ENCODE measurements at places on chromosomes 2 and 18.
A peak's percentile ranks its signal among the peaks of the same experiment; 100 is the strongest.

GRCh38 chr18:74768096-74768495 lies 170.4 kb downstream of the ZNF407 start:
- no peak for DNase-seq

- DNase-seq = no peak
Observed at GRCh38 chr2:51299370-51299769, 267.4 kb upstream of the NRXN1 start.

- peak; percentile 45 for DNase-seq
Observed at GRCh38 chr2:208025037-208025813, at the start of gene PLEKHM3. Gene PLEKHM3 (minus strand): TSS chr2:208025527. CDS start chr2:208001639, 23,888 bp downstream.

DNA sequence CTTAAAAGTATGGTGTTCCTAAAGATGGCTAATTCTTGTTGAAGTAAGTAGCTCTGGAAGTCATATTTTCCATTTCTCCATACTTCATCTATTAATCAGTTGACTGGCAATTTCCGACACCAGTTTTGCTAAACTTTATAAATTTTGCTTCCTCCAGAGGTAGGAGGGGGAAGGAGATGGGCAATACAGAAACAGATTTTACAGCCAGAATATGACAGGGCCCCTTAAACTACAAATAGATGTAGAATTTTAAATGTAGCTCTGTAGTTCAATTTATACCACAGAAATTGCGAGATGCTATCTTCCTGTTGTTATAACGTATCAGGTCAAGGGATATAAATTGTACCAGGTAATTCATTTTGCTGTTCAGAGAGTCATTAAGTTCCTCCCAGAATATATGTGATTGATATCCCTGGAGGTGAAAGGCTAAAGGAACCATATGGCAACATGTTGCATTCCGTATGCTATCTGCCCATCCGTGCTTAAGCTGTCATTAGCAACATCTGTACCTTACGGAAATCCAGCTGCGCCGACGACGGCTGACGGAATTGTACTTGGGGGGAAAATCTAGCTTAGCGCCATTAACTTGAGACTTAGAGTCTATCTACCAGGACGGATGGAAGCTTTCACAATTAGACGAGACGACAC lies 8.4 kb upstream of the NR4A2 start:
- DNase-seq = no peak

DNA sequence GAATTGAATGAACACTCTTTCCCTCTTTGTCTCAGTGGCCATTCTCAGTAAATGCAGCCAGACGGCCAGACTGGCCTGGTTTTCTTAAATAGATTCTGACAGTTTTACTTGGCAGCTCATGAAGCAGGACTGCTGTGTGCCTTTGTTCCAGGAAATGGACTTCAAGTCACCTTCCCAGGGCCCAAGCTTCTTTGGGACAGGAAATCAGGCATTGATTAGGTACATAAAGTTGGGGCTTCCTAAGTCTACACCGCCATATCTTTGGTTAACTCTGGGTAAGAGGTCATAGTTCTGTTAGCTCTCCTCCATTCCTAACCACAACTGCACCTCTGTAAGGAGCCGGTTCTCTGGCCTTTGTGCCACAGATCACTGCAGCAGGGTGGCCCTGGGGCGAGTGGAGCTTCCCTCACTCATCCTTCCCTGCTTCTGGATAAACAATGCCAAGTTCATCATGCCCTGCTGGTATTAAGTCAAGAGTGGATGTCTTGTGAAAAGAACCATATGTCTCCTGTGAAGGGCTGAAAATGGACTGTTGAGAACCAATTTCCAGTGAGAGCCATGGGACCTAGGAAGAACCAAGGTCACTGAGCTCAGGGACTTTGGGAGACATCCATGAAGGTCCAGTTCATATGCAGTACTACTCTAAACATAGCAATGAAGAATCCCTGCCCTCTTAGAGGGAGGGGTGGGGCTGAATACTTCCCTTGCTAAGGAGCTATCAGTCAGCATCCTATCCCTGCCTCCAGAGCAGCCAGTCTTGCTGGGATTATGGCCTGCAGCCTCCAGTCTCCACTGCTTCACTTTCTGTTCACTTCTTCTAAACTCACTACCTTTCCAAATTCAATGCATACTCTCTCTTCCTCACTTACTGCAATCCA lies 122.6 kb upstream of the XPO1 start:
- no peak for DNase-seq

DNA sequence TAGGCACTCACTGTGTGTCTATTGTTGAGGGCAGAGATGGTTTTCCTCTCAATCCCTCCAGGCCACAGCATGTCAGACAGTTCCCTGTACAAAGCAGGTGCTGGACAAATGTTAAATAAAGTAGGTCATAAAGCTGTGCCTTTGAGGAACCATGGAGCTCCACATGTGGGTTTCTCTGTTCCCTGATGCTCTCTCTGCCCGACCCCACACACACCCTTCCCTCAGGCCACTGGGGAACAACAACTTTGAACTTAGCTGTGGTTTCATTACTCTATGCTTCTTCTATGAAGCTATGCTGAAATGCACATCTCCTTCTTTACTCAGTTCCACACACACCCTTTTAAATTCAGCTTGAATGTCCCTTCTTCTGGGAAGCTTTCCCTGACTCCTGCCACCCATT lies 415.3 kb downstream of the HRH4 start:
- DNase-seq = no peak

DNA sequence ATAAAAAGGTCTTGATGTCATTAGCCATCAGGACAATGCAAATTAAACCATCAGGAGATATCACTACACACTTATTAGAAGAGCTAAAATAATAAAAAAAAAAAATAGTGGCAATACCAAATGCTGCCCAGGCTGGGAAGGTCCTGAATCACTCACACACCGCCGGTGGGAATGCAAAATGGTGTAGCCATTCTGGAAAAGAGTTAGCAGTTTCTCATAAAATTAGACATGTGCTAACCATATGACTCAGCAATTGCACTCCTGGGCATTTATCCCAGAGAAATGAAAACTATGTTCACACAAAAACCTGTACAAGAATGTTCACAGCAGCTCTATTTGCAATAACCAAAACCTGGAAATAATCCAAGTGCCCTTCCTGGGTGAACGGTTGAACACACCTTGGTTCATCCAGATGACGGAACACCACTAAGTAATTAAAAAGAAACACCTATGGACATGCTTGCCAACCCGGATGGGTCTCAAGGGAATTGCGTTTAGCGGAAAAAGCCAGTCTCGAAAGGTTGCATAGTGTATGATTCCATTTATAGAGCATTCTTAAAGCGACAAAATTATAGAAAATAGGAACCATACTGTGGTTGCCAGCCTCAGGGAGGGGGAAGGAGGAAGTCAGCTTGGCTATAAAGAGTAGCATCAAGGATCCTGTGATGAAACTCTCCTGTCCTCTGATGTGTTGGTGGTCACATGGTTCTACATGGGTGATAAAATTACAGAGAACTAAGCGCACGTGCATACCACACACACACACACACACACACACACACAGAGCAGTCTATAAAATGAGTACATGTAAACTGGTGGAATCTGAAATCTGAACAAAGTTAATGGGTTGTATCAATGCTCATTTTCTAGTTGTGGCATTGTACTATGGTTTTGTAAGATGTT lies 4.6 kb downstream of the MBP start:
- no peak for DNase-seq

Measured in activated CD8-positive, alpha-beta memory T cell treated with anti-CD3 and anti-CD28 coated beads for 4 hours (primary cell).